Activated T-cell treated with anti-CD3 and anti-CD28 coated beads, Interleukin-2, amount 50 U/mL, for 24 hours (primary cell): ENCODE measurements at places on chromosomes 7 and 10.

GRCh38 chr10:92590623-92591549, 2.0 kb upstream of the KIF11 start:
- DNase-seq, result no peak
- peak overlapping the region; percentile 97 for H3K27ac ChIP-seq
- H3K27me3 ChIP-seq, result no peaks in the 10 kb centered on the region
- peak overlapping the region; percentile 93 for H3K4me3 ChIP-seq
- H3K4me1 ChIP-seq, result peaks cover 32% of the 10 kb centered on the region

GRCh38 chr10:117362313-117362712, 12.9 kb downstream of the PDZD8 start:
- H3K27me3 ChIP-seq, result no peaks in the 10 kb centered on the region
- H3K4me3 ChIP-seq, result no peak overlapping the region
- H3K4me1 ChIP-seq, result peaks cover 74% of the 10 kb centered on the region
- no peak for DNase-seq
- peaks cover 6% of the 10 kb centered on the region for H3K36me3 ChIP-seq

DNA sequence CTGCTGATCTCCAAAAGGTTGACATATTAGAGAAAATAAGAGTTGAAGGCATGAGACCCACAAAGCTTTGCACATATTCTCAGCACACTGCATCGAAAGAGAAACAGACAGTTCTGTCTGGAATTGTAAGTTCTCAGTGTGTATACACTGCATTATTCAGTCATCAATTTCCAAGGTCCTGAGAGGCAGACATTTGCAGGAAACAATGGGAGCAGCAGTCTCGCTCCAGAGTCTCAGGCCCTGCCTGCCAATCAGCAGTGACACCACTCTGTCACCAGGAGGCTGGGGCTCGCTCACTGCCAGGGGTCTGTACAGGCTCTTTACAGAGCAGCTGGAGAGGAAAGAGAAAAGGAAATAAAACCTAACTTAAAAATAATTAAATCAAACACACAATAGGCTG, 36.3 kb downstream of the JAZF1 start:
- peaks cover 31% of the 10 kb centered on the region for H3K4me1 ChIP-seq
- DNase-seq, result no peak
- peaks cover 5% of the 10 kb centered on the region for H3K36me3 ChIP-seq
- no peaks in the 10 kb centered on the region for H3K27me3 ChIP-seq
- no peak overlapping the region for H3K4me3 ChIP-seq

- no peak for DNase-seq
- no peaks in the 10 kb centered on the region for H3K4me1 ChIP-seq
- H3K27me3 ChIP-seq, result no peaks in the 10 kb centered on the region
- H3K4me3 ChIP-seq, result no peak overlapping the region
- H3K36me3 ChIP-seq, result no peaks in the 10 kb centered on the region
These were observed 218.3 kb downstream of the SEMA3A start for GRCh38 chr7:83976302-83976701.

GRCh38 chr10:12700557-12700874, 301.0 kb downstream of the CCDC3 start:
- peak overlapping the region; percentile 59 for H3K27ac ChIP-seq
- no peak overlapping the region for H3K4me3 ChIP-seq
- H3K36me3 ChIP-seq, result no peaks in the 10 kb centered on the region
- peaks cover 46% of the 10 kb centered on the region for H3K4me1 ChIP-seq
- H3K27me3 ChIP-seq, result no peaks in the 10 kb centered on the region

DNA sequence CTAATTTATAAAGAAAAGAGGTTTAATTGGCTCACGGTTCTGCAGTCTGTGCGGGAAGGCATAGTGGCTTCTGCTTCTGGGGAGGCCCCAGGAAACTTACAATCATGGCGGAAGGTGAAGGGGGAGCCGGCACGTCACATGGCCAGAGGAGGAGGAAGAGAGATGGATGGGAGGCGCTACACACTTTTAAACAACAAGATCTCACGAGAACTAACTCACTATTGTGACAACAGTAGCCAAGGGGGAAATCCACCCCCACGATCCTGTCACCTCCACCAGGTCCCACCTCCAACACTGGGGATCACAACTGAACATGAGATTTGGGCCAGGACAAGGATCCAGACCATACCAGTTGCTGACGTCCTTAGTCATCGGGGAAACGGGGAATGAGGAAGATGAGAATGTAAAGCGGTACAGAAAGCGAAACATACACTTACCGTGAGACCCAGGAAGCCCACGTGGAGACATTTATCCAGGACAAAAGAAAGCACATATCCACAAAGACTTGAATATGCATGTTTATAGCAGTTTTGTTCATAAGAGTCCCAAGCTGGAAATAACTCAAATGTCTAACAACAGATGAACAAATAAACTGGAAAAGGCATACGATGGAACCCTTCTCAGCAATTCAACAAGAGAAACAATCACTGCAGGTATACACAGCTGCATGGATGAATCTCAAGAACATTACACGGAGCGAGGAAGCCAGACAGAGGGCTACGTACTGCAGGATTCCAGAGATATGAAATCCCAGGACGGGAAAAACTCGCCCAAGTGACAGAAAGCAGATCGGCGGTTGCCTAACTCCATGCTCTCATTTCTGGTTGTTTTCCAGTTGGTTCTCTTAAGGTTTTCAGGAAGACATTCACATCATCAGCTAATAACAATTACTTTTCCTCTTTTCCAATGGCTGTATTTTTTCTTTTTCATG, 26.2 kb upstream of the INPP5A start:
- H3K36me3 ChIP-seq, result no peaks in the 10 kb centered on the region
- no peak for DNase-seq
- H3K4me3 ChIP-seq, result no peak overlapping the region

GRCh38 chr7:89826121-89826520, 328.1 kb upstream of the STEAP1 start:
- H3K36me3 ChIP-seq, result no peaks in the 10 kb centered on the region
- no peak for DNase-seq
- no peak overlapping the region for H3K4me3 ChIP-seq

DNA sequence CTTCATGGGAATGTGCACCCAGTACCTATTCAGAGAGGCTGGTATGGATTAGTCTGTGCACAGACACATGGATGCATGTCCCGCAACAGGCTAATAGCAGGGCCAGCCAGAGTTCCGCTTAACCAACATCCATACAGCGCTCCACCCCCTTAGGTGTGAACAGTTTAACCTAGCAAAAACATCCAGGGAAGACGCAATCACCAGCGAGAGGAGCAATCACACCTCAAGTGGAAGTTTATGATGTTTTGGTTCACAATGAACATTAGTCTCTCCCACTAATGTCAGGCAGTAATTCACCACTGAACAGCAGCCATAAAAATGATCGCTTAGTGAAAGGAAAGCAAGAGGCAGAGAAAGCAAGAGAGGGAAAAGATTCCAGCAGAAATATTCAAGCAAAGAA, 91.1 kb downstream of the PLXNA4 start:
- no peaks in the 10 kb centered on the region for H3K36me3 ChIP-seq
- H3K27ac ChIP-seq, result no peak overlapping the region
- no peaks in the 10 kb centered on the region for H3K27me3 ChIP-seq
- no peak for DNase-seq
- H3K4me1 ChIP-seq, result peaks cover 35% of the 10 kb centered on the region
- H3K4me3 ChIP-seq, result no peak overlapping the region

GRCh38 chr7:148967032-148967372, 61.3 kb downstream of the PDIA4 start:
- H3K27ac ChIP-seq, result no peak overlapping the region
- DNase-seq, result no peak
- H3K4me3 ChIP-seq, result peak overlapping the region; percentile 67
- H3K4me1 ChIP-seq, result peaks cover 28% of the 10 kb centered on the region

GRCh38 chr10:24382979-24383663, 174.2 kb downstream of the KIAA1217 start:
- no peak for DNase-seq
- peak overlapping the region; percentile 38 for H3K4me3 ChIP-seq
- peaks cover 37% of the 10 kb centered on the region for H3K27me3 ChIP-seq
- H3K27ac ChIP-seq, result peak overlapping the region; percentile 86

DNA sequence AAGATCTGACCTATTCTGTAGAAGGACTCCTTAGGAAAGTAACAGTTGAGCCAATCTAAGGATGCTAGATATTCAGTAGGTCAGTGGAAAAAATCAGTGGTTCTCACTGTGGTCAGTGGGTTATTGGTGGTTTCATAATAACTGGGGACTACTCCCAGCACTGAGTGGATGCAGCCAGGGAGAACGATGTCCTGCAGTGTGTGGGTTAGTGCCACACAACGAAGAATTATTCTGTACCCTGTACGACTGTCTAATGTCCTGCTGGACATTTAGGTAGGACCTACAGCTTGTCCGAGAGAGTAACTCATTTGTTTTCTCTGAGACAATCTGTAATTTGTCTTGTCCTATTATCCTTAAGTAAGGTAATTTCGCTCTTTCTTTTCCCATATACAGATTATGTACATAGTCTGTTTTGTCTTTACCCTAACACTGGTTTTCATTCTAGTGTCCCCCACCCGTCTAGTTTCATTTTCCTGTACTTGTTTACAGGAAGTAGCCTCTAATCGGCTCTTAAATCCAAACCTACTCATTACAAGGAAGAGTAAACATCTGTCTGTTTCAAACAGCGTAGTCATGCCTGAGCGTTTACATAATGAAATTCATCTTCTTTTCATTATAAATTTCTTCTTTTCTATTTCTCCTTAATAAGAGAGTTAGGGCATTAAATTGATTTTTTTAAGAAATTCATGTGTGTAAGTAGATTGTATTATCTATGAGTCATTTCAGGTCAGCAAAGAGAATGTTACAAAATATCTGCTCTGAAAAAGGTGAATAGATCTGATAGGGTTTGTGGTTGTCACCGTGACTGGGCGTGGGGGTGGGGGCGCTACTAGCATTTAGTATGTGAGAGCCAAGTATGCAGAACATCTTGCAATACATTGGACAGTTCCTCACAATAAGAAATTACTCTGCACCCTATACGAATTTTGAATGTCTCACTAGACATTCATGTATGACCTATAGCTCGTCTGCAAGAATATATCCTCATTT, 8.3 kb upstream of the ZC3HAV1L start:
- H3K36me3 ChIP-seq, result peaks cover 60% of the 10 kb centered on the region
- no peaks in the 10 kb centered on the region for H3K27me3 ChIP-seq
- no peak overlapping the region for H3K4me3 ChIP-seq
- peak; percentile 75 for DNase-seq
- H3K4me1 ChIP-seq, result peaks cover 66% of the 10 kb centered on the region

DNA sequence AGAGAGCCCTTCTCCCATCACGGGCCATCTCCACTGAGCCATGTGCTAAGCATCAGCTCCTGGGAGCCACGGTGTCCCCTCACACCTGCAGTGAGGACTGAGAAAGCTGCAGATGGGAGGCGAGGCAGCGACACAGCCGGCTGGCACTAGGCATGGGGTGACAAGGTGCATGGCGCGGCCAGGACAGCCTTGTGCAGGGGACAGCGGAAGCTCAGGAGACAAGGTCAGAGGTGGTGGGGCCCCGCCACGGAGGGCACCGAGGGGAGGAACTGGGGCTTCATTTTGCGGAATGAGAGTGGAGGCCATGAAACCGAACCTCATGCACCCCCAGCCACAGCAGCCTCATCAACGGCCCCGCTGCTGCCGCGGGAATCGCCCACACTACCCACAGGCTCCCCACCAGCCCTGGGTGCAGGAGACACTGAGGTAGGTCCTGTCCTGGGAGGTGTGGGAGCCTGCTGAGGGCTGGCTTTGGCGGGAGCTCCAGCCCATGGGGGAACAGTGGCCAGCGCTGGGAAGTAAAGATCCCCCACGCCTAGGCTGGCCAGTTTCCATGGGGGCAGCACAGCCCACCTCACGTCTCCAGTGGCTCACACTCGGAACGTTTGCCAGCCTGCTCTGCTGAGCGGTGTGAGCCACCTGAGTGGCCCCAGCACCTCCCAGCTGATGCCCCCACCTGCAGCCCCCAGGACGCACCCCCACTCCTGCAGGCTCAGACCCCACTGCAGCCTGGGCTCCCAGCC, 71.2 kb upstream of the INSIG1 start:
- no peak overlapping the region for H3K4me3 ChIP-seq
- no peak overlapping the region for H3K27ac ChIP-seq
- H3K27me3 ChIP-seq, result peaks cover 2% of the 10 kb centered on the region
- DNase-seq, result no peak
- peaks cover 11% of the 10 kb centered on the region for H3K4me1 ChIP-seq

DNA sequence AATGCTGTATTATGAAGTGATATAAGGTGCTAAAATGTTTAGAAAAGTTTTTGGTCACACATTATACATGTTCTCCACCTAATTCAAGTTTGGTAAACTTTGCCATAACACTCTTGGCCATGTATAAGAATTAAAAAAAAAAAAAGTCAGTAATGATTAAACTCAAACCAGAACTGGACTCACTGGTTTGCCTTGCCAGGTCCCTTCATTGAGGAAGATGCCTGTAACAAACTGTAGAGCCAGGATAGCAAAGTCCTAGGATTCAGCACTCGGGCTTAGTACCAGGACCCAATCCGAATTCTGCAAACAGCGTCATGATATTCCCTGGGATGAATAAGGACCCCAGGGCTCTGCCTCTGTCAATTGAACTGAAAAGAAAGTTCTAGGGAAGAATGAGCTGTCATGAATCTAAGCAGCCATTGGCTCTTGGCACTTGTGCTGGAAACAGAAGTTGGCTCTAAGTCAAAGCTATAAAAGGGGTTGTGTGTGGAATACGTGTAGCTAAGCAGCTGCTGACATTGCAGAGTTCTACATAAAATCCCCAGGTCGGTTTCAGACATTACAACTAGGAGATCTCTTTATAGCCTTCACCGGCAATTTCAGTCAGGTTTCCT, 216.9 kb downstream of the C7orf25 start:
- no peaks in the 10 kb centered on the region for H3K4me1 ChIP-seq
- H3K27me3 ChIP-seq, result peaks cover 2% of the 10 kb centered on the region
- no peaks in the 10 kb centered on the region for H3K36me3 ChIP-seq
- H3K27ac ChIP-seq, result no peak overlapping the region
- no peak overlapping the region for H3K4me3 ChIP-seq

DNA sequence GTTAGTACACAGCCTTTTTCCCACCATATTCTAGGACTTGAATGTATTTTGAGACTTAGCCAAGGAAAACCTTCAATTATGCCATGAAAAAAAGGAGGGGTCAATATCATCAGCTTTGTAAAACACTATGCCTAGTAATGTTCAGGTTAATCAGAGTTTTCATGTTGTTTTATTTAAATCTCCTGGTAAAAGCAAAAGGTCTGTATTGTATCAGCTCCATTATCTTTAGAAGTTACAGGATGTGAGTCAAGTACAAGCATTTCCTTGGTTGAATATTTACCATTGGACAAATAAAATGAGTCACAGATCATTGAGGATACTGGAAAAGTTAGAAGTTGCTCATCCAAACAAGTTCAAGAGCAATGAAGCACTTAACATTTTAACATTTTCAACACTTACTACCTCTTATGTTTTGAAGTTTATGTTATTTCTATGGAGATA, 89.9 kb upstream of the CAPZA2 start:
- H3K4me1 ChIP-seq, result peaks cover 7% of the 10 kb centered on the region
- no peak overlapping the region for H3K27ac ChIP-seq
- DNase-seq, result no peak
- peaks cover 41% of the 10 kb centered on the region for H3K27me3 ChIP-seq
- H3K36me3 ChIP-seq, result no peaks in the 10 kb centered on the region
- no peak overlapping the region for H3K4me3 ChIP-seq
